Stimulated activated CD4-positive, alpha-beta T cell treated with anti-CD3 and anti-CD28 coated beads, Interleukin-1b, Interleukin-23, amount 100 ng/mL, for 1 hour (primary cell): ENCODE measurements at places on chromosomes 13 and 19.
A peak's percentile ranks its signal among the peaks of the same experiment; 100 is the strongest.

GRCh38 chr13:81017513-81018152 is 676.7 kb upstream of the SPRY2 start:
- no peak for DNase-seq

GRCh38 chr19:57410877-57411671 is at the start of gene ZNF17:
Gene ZNF17, plus strand, starts transcription at chr19:57411161. Its CDS starts 2,455 bp downstream, at chr19:57413616.
- DNase-seq: peak; percentile 78

DNA sequence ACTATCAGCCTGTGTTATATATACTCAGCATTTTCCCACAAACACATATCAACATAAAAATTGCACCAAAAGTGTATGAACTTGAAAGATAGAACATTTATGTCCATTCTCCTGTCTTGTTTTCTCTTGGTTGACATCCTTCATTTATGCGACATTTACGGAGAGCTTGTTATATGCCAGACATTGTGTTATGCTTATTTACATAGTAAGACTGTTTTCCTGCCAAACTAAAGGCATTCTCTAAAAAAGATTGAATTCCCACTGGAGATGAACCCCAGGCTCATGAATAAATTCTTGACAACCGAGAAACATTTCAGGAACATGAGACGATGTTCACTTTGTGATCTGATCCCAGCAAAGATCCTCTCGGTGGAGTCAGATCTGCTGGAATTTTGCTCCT is 131.0 kb downstream of the RAP2A start:
- DNase-seq: no peak

DNA sequence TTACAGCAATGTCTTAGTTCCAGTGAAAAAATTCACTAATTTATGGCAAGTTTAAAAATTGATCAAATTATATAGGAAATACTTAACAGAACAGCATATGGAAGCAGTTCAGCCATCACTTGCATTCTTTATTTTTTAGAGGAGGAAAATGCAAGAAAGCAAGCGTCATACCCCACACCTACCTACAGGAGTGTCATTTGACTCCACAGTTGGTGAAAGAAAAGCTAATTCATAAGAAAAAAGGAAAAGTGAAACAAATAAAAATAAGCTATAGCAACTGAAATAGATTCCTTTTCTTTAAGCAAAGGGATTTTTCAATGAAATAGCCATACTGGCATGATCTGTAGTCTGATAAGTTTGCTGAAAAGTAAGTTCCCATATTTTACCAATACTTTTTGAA is 111.0 kb downstream of the DOCK9 start:
- DNase-seq: no peak

GRCh38 chr19:16801600-16802013 is 27.6 kb upstream of the SIN3B start:
- DNase-seq: no peak
